Occipital lobe (tissue), 3 donors: ENCODE measurements at places on chromosomes 4 and X.

GRCh38 chrX:118756101-118756500 is 28.7 kb downstream of the IL13RA1 start:
- no peak for DNase-seq

DNA sequence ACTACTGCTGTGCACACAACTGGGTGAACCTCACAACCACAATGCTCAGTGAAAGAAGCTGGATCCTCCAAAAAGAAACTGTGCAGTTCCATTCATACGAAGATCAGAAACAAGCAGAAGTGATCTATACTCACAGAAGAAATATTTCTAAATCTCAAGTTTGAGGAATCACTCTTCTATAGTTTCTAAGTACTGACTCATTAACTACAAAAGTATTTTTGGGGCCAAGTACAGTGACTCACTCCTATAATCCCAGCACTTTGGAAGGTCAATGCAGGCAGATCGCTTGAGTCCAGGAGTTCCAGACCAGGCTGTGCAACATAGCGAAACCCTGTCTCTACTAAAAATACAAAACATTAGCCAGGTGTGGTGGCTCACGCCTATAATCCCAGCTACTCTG is 51.3 kb upstream of the RELL1 start:
- no peak for DNase-seq

DNA sequence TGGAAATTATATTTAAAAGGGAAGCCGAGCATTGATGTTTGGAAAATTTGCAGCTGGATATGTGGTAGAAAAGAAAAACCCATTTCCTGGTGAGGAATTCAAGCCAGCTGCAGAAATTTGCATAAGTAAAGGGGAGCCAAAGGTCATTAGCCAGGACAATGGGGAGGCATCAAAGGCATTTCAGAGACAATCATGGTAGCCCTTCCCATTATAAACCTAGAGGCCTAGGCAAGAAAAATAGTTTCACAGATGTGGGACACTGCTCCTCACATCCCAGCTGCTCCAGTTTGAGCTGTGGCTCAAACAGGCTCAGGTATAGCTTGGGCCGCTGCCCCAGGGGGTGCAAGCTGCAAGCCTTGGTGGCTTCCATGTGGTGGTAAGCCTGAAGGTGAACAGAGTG is 35.8 kb downstream of the NAP1L3 start:
- no peak for DNase-seq

DNA sequence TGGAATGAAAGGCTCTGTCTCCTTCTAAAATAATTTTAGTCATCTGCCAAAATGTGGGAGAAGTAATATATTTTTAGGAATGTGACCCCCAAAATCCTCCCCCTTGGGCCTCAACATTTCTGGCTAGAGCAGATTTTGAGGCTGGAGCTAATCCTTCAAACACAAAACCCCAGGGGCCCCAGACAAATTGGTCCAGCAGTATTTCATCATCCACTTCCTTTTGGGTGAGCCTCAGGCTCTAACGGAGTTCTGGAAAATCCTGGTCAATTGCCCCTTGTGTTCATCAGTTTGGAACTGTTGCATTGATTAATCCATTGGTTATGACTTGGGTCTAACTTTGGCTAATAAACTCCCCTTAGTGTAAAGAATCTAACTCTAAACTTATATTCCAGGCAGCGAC is 67.4 kb upstream of the PCDH19 start:
- no peak for DNase-seq
